ENCODE measurements at places on chromosomes 1 and 21.

DNA sequence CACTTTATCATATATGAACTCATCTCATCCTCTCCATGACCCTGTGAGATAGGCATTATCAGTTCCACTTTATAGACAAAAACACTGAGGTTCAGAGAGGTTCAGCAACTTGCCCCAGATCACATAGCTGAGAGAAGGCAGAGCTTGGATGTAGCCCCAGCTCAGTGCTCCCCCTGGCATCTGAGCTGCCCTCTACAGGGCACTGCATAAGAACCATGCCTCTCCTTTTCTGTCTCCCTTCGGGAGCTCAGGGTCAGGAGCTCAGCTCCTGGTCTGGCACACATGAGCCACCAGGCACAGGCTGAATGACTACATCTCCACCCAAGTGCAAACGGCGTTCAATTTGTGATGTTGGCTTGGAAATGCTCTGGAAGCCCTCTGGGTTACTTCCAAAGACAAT is 16.9 kb downstream of the RAB7B start:
- DNase-seq, result no peak

- DNase-seq, result no peak
Observed at GRCh38 chr1:234997896-234998741, 130.5 kb downstream of the TOMM20 start.

- no peak for DNase-seq
Observed at GRCh38 chr1:195394567-195394966, 1213.7 kb downstream of the KCNT2 start.

GRCh38 chr1:210373878-210374599 is 45.3 kb downstream of the HHAT start:
- DNase-seq, result peak; percentile 99

GRCh38 chr1:227604446-227604845 is 41.1 kb downstream of the ZNF678 start:
- DNase-seq, result no peak

GRCh38 chr1:86436041-86436440 is 12.1 kb downstream of the CLCA2 start:
- no peak for DNase-seq

DNA sequence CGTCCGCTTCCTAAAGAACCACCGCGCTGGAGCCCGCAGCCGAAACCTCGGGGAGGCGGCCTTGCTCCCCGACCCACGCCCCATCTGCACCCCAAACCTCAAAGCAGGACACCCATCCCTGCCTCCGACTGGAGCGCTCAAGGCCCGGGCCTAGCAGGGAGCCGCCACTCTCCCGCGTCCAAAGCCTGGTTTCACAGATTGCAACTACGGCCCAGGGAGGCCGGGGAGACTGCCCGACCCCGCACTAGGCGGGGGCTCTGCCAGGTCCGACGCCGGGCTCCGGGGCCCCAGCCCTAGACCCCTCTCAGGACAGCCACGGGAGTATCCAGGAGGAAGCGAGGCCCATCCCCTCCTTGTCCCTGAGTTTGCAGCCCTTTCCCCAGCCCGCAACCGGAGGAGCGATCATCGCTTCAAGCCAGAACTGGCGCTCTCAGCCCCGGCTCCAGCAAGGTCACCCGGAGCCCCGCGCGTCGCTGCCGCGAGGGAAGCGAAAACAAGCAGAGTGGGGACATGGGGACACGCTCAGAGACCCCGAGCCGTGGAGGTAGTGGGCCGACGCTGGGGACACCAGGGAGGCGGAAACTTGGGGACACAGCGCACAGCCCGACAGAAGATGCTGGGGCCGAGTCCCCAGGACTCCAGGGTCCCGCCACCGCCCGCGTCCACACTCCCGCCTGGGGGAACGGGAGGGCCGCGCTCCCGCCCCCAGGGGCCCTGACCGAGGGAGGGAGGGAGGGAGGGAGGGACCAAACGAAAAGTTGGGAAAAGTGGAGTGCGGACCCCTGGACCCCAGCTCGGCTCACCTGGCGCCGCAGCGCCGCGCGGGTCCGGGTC is 433 bp downstream of the TMEM200B start:
- no peak for DNase-seq

DNA sequence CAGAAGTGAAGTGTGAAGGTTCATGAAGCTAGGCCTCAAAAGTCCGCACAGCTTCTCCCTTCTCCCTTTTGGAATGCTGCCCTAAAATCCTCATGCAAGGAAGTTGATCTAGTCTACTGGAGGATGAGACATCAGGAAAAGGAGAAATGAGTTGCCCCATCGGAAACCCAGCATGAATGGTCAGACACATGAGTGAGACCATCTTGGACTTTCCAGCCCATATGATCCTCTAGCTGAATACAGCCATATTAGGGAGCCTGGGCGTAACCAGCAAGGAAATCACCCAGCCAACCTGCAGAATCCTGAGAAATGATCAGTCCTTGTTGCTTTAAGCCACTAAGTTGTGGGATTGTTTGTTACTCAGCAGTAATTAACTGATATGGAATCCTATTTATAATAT is 12.5 kb downstream of the DBT start:
- DNase-seq, result no peak
